ENCODE measurements at places on chromosomes 11 and 22.

GRCh38 chr11:130719220-130719915 is 196.9 kb downstream of the SNX19 start:
- DNase-seq, result no peak

DNA sequence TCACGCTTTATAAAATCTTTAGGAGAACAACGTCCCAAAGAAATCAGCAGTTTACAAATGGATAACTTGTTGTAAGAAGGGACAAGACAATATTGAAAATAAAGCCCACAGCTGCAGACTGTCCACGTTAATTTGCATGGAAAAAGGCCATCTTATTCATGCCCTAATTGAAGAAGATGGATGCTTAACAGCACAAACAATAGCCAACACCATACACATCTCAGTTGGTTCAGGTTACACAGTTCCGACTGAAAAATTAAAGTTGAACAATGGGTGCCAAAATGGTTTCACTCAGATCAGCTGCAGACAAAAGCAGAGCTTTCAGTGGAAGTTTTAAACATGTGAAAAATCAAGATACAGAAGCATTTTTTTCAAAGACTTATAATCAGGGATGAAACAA is 314.2 kb downstream of the RAB38 start:
- DNase-seq, result no peak

DNA sequence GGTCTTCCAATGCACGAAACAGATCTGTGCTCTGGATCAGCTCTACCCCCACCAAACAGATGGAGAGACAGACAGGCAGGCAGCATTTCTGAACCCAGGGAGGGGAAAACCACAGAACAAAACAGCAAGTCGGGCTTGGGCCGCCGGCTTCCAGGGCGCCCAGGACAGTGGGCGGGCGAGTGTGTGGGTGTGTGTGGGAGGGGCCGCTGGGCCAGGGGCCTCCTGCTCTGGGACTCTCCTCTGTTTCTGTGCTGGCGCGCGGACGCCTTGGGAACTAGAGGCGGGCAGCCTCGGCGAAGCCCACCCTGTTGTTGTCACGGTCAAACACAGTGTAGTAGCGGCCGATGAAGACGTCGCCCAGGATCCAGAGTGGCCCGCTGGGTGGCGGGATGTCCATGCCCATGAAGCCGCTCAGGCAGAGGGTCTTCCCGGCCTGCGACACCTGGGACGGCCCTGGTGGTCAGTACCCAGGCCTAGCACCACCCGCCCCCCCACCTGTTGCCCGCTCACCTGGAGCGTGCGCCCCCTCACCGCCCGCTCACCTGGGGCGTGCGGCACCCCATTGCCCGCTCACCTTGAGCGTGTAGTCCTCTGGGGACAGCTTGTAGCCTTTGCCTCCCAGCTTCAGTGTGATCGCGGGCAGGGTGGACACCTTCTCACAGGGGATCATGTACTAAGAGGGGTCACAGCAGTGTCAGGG is 3.0 kb upstream of the IFITM10 start:
- DNase-seq, result no peak

GRCh38 chr11:131827430-131827829 is 457.0 kb downstream of the NTM start:
- no peak for DNase-seq

GRCh38 chr11:31106326-31106725 is 263.2 kb downstream of the DCDC1 start:
- no peak for DNase-seq

- DNase-seq, result no peak
These were observed 3.6 kb upstream of the VPS37C start for GRCh38 chr11:61164606-61165424.

DNA sequence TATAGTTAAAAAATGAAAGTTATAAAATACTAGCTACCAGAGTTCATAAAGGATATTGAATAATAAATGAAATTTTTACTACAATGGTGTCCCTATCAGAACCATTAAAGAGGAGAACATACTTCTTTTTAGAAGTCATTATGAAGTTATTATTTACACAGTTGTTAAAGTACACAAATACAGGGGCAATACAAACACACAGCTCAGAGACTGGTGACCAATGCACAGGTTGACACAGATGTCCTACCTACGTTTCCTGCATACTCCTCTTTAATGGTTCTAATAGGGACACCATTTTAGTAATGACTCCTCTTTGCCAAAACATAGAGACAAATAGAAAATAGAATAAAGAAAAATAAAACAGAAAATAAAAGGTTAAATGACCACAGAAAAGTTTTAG is 10.1 kb downstream of the NLRP10 start:
- no peak for DNase-seq

DNA sequence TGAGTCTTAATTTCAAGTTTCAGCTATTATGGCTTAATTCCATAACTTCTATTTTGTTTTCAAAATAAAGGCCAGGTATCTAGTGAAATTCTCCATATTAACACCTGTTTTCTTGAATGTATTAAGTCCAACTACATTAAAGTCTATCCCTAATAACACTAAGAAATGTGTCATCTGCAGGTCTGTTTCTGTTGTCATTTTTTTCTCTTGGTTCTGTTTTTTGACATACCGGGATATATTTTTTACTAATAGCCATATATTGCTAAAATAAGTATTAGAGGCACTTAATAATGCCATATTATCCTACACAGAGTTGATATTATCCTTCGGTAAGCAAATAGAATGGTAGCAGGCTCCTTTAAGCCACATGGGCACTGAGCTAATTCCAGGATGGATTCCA is 176.0 kb upstream of the MPPED2 start:
- DNase-seq, result no peak

GRCh38 chr22:38204784-38205183 is 3.0 kb downstream of the MAFF start:
- no peak for DNase-seq

- DNase-seq, result no peak
These were observed 8.2 kb downstream of the WNT11 start for GRCh38 chr11:76197941-76198640.

GRCh38 chr11:118216621-118217481 is 8.0 kb downstream of the JAML start:
- no peak for DNase-seq

GRCh38 chr11:44645827-44646226 is 80.4 kb downstream of the CD82 start:
- no peak for DNase-seq

DNA sequence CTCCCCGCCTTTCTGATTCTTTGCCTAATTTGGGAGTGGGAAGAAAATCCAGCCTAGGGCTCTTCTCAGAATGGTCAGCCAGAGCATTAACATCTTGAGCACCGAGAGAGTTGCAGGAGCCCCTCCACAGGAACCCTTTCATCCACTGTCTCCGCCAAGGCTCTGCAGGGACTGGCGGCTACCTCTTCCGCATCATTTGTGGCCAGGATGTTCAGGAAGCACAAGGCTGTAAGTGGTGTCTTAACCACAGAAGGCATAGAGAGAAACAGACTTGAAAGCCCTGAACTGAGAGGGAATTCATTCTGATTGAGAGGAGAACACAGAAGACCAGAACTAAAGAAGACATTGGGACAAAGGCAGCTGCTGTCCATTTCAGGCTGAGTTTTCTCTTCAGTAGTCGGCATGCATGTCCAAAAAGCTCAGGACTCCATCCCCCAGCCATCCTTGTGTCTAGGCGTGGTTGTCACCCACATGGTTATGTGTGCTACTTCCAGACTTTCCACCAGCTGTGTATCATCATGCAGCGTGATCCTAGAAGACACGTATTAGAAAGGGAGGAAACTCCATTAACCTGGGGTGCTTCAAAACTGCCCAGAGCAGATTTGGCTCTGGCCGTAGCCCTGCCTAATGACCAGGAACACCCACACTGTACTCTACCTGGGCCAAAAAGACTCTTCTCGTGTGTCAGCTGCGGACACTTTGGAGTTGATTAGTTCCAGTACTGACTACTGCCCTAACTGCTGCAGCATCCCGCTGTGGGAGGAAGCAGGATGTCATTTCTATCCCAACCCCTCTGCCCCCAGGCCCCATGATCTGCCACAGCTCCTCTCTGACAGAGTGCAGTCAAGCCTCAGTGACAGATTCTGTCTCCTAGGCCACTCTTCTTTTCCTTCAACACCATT is 725.1 kb downstream of the NTM start:
- DNase-seq, result no peak

- DNase-seq, result no peak
These were observed 1.6 kb upstream of the ELFN2 start for GRCh38 chr22:37428649-37429586.

GRCh38 chr22:41555325-41555982 is 5.4 kb upstream of the CSDC2 start:
- DNase-seq, result no peak

- no peak for DNase-seq
These were observed at the start of gene NLRX1 for GRCh38 chr11:119168471-119169281. Gene NLRX1, plus strand, starts transcription at chr11:119168725. Its CDS starts 2,679 bp downstream, at chr11:119171404.

- no peak for DNase-seq
These were observed 65.0 kb downstream of the SFI1 start for GRCh38 chr22:31561238-31561887.

DNA sequence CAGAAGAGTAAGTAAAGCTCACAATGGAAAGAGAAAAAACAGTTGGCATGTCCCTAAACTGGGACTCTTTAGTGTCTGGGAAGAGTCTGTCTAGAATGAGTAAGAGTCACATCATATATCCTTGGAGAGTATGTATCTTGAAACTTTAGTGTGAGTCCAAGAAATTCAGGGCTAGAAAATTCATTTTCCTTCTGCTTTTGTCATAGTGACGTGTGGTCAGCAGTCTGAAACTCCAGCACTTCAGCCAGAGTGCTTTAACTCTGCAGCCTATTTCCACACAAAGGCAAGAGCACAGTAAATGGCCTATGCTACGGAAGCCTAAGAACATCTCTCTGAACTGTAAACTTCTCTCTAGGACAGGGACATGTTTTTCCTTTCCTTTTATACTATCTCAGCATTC is 174.1 kb downstream of the FAM181B start:
- no peak for DNase-seq

DNA sequence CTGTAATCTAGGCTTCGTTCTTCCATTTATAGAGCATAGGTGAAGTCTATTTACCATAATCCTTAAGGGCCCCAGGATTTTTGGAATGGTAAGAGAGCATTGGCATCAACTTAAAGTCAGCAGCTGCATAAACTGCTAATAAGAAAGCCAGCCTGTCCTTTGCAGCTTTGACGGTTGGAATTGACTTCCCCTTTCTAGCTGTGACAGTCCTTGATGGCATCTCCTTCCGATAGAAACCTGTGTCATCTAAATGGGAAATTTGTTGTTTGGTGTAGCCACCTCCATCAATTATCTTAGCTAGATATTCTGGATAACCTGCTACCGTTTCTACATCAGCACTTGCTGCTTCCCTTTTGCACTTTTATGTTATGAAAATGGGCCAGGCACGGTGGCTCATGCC is 58.0 kb upstream of the GLYATL1B start:
- no peak for DNase-seq

DNA sequence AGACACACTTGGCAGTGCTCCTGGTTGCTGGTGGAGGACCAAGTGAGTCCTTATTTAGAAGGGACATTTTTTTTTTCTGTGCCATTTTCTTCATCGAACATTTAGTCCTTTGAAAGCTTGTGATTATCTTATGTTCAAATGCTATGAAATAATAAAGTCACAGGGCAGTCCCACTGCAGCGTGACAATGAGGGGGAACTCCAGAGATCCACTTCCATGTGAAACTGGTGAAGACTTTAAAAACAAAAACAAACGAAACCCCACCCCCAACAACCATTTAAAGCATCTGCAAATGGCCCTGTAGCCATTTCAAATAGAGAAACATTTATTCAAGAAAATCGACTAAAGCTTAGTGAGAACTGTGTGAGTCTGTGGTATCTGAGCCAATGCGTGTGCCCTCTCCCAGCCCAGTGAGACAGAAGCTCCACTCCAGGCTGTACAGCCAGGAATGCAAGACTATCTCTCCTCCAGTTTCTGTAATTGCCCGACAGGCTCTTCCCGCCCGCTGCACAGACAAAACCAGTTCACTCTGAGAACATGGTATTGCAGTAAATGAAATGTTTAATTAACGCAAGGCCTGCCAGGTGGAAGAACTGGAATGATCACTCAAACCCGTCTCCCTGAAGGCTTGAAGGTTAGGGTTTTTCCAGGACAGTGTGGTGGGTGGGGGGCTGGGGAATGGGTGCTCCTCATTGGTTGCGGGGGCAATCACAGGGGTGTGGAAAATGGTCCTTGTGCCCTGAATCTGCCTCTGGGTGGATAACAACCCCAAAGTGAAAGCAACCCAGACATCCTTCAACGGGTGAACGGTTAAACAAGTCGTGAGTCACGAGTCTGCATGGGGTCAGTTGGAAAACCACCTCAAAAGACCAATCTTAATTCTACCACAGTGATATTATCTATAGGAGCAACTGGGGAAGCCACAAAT is 8.4 kb downstream of the KRTAP5-6 start:
- no peak for DNase-seq

DNA sequence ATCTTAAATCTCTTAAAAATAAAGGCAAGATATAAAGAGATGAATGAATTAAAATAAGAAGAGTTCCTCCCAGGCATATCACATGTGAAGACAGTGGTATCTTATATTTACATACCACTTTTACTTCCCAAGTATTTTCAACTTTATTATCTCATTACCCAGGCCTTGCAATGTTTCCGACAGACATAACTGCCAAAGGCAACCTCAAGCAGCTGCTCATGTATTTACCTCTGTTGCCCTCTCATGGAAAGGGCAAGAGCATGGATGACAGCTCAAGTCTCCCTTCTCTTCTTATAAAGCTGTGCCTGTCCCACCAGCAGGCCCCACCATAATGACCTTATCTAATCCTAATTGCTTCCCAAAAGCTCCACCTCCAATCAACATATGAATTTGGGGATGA is 894.2 kb downstream of the NTM start:
- DNase-seq, result no peak

DNA sequence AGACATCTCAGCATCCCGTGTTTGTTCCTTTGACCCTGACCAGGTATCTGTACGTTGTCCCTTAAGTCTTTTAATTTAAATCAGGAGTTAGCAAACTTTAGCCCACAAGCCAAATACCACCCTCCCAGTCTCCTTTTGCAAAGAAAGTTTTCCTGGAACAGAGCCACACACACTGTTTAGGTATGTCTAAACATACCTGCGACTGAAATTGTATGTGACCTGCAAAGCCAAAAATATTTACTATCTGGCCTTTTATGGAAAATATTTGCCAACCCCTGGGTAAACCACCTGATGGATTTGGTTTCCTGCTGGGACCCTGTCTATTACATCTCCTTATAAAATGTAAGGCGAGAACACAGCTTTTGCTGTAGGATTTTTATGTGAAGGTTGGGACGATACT is 20.2 kb upstream of the RCN1 start:
- DNase-seq, result no peak

DNA sequence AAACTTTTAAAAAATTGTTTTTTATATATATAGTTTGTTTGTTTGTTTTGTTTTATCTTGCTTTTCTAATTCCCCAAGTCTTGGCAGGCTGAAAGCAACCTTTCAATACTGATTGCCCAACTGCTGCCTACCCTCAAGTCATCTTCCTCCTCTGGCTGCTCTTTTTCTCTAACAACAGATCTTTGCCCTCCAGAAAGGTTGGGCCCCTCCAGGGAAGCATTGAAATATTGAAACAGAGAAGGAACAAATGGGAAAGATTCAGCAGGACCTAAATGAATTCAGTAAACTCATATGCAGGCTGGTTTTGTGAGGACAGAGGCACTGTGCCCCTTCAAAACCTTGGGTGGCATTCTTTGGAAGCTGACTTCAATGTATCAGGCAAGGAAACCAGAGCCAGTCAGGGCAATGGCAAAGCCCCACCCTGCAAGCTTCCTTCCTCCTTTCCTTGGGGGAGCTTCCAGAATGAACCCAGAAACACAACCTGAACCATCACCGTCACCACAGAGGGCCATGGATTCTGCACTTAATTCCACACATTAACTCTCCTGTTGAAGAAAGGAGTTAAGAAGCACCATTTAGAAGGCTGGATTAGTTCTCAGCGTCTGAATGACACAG is 815 bp upstream of the MS4A6A start:
- DNase-seq, result no peak

Data from cortex of kidney (tissue), 1 donor.